NCI-H1694 treated with DMSO at 0.1 percent for 48 hours (cell line): ENCODE measurements at places on chromosomes 5 and 9.

DNA sequence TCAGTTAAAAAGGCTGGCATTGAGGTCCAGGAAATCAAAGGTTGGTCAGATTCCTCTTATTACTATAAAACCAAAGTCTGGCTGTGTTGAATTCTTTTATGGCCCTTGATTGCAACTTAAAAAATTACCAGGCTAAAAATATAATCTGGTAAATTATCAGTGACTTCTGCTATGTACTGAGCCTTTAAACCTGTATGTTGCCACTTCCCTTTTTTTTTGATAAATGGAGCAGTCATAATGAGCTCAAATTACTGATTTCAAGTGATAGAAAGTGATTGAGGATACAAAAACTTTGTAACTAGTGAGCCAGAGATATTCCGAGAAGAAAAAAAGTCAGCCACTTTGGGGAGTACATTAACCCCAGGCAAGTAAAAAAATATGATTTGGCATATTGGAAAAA is 100.1 kb downstream of the GIN1 start:
- DNase-seq: no peak

- no peak for DNase-seq
These were observed 117.2 kb downstream of the GAPVD1 start for GRCh38 chr9:125378778-125379177.

DNA sequence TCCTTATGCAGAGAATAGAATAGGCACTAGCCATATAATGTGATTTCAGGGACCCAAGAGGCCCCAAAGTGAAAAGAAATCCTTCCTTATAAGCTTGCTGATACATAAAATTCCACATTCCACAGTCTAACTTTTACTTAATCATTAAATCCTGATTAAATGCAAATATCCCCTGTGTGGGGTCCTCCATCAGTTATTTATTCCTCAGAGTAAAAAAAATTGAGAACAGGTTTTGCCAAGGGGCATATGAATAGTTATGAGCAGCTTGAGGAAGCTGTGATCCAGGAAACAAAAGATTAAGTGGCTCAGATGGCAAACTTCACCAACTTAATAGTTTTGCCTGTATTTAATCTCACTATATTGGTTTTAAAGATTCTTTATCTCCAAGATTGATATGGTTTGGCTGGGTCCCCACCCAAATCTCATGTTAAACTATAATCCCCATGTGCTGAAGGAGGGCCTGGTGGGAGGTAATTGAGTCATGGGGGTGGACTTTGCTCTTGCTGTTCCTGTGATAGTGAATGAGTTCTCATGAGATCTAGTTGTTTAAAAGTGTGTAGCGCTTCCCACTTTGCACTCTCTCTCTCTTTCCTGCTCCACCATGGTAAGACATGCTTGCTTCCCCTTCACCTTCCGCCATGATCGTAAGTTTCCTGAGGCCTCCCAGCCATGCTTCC is 324.9 kb downstream of the NPR3 start:
- no peak for DNase-seq

- DNase-seq: peak; percentile 76
These were observed 96.2 kb upstream of the SMC2 start for GRCh38 chr9:103997856-103998370.

DNA sequence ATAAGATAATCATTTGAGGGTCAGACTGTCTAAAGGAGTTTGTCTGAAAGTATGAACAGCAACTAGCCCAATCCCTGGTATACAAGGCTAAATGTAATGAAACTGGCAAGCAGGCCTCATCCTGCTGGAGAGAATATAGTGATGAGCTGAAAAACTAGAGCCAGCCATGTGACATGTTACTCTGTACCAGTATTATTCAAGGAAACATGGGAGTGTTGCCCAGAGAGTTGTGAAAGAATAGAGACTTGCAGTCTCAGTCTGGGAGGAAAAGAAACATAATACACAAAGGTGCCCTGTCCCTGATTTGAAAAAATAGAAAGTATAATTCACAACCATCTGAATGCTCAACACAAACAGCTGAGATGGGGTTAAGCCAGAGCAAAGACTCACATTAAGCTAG is 37.9 kb upstream of the HTR1A start:
- no peak for DNase-seq

- DNase-seq: no peak
These were observed 16.5 kb downstream of the KIF2A start for GRCh38 chr5:62322484-62322883.
